ENCODE measurements at places on chromosomes 3 and 15.
A peak's percentile ranks its signal among the peaks of the same experiment; 100 is the strongest.

GRCh38 chr15:36671017-36671416 is 91.6 kb downstream of the CDIN1 start:
- no peak for DNase-seq

- no peak for DNase-seq
Measured at GRCh38 chr3:14096742-14097141, 27.9 kb downstream of the CHCHD4 start.

- no peak for DNase-seq
Measured at GRCh38 chr15:76377217-76377616, 40.6 kb downstream of the ISL2 start.

- DNase-seq = no peak
Measured at GRCh38 chr3:128932516-128933212, 53.2 kb downstream of the ACAD9 start.

GRCh38 chr15:34879107-34879506 is 83.8 kb upstream of the ACTC1 start:
- no peak for DNase-seq

DNA sequence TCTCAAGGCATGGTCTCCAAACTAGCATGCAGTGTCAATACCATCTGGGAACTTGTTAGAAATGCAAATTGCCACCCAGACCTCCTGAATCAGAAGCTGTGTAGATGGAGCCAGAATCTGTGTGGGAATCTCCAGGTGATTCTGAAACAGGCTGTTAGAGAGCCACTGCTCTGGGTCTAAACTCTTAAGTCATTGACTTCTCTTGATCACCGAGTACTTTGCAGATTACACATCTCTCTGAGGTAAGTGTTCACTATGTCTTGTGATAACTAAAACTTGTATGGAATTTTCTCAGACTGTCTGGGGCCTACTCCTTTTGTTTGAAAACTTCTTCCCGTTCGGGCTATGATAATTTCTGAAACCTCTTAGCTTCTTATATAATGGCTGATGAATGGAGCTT is 315.6 kb downstream of the EDEM1 start:
- DNase-seq = no peak

- DNase-seq = no peak
Measured at GRCh38 chr3:16190704-16191103, 16.2 kb downstream of the GALNT15 start.

GRCh38 chr3:182364723-182365650 is 428.3 kb upstream of the ATP11B start:
- DNase-seq = no peak

DNA sequence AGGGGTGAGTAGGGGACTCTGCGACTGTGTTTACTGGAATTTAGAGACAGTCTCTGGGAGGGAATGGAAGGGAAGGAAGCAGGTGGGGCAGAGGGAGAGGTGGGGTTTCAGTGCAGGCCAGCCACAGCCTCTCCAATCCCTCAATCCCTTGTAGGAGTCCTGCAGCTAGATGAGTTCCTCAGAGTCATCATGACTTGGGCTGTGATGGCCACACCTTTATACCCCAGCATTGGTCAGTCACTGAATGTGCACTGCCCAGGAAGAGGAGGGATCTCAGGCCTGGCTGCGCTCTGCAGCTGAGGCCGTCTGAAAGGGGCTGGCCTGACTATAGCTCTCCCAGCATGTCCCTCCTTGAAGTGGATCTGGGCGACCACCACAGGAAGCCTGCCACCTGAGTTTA is 67.3 kb upstream of the GLCE start:
- no peak for DNase-seq

DNA sequence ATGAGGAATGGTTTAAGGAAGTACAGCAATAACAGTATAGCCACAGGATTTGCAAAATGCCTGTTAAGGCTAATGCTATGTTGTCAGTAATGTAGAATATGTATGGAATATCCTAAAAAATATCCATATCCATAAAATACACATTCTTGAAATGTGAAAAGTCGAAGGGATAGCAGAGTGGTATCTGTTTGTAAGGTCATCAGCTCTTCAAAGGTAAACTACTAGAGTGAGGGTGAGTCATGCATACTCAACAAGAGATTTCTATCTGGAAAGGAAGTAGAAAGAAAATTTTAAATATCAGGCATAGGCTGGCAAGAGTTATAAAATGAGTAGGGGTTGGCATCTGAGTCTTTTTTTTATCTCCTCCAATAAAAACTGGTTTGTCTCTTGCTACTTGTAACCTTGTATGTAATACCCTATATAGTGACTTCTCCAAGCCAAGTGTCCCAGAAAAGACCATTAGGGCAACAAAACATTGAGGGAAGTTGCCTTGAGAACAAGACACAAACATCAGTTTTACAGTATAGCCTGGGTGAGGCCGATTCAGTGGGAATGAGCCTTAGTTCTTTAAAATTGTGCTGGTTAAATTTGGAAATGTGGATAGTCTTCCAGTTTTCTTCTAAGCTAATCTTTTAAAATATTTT is 103.1 kb downstream of the SPATA16 start:
- no peak for DNase-seq

DNA sequence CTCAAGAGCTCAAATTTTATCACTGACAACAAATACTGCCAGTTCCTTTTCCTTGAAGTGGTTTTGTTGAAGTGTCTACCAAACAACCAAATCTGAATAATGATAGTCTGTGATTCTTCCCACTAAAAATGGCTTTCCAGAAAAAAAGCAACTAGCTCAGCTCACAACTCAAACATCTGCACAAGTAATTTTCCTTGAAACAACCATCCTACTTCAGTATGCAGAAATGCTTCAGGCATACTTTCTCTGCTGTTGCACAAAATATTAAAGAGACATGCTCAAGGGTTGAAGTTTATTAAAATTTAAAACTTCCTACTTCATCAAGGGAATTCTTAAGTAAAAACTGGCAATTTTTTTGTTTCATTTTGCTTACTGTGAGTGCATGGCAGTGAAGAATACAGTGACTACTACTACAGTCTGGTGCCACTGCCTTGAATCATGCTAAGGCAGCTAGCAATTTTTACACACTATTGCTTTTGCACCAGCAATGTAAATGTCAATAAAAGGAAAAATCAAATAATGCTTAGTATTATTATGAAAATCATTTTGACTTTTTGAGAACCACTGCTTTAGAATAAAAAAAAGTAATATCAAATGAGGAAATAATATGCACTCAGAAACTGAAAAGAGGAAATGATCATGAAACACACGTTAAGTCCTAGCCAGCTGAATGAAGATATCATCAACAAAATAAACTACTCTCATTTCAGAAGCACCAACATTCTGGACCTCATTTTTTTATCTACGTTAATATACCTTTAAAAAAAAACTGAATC is 33.6 kb downstream of the VPS13C start:
- no peak for DNase-seq

GRCh38 chr15:43509660-43510199 is 7.7 kb upstream of the MAP1A start:
- no peak for DNase-seq

DNA sequence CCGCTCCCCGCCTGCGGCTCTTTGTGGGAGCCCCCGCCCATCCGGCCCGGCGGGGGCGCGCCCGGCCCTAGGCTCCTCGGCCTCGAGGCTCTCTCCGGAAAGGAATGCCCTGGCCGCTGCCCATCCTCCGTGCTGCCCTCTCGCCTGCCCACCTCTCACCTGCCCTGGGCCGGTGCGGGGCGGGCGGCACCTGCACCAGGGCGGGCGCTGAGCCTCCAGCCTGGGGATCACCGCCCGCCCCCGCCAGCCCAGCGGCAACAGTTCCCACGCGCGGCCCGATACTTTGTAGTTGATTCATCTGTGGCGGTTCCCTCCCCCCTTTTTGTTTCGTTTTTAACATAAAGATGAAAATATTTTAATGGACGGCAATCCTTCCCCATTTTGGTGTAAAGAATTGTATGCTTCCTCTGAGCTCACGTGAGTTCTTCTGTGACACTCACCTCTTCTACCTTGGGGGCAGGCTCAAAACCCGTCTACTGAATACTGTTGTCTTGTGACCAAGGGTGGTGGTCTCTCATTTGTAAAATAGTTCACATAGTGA is 1.9 kb downstream of the KLF13 start:
- DNase-seq = peak; percentile 62

GRCh38 chr3:126914226-126914625 is 68.7 kb upstream of the PLXNA1 start:
- no peak for DNase-seq

- no peak for DNase-seq
Measured at GRCh38 chr3:10389339-10389738, 68.4 kb upstream of the SEC13 start.

DNA sequence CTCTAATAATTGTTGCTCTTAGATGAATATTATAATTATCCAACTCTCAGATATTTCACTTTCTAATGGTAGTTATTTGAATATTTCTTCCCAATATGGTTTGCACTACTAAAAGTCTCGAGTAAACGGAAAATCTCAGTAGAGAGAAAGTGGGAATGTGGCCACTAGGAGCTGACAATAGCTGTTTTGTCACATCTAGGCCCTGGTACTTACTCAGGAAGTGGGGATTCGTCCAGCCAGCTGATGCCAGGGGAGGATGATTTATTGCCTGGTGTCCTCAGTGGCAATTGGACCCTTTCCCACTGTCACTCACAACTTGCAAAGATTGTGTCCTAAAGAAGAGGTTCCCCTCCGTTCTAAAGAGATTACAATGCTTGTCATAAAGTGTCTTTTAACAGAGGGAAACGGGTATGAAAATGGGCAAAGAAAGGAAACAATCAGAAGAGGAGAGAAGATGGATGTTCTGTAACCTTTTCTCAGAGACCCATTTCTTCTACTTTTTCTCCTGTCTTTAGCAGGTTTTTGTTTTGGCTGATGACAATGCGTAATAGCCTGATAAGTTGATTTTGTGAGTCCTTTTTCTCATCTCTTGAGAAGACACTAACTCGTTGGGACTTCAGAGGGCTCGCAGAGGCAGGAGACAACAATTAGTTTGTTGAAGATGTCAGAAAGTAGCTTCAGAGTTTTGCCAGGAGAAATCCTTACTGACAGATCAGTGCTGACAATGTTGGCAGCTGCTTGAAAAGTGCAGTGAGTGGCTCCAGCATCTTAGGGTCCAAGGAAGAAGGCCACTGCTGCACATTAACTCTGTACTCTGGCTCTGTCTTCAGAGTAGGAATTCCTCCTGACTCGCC is 320.6 kb downstream of the MECOM start:
- no peak for DNase-seq

DNA sequence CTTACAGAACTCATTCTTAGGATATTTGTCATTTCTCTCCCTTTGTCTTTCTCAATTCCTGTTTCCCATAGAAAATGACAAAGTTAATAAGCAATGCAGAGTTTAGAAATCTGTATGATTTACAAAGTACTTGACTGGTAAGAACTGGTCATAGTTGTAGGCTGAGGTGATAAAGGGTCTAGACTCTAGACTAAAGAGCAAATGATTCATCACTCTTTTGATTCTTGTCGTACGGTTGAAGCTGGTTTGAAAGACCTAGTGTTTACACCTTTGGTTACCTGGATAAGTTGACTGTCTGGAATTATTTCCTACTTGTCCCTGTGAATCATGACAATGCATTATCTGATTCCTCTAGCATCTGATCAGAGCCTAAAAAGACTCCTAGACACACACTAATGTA is 58.9 kb upstream of the TP63 start:
- no peak for DNase-seq

DNA sequence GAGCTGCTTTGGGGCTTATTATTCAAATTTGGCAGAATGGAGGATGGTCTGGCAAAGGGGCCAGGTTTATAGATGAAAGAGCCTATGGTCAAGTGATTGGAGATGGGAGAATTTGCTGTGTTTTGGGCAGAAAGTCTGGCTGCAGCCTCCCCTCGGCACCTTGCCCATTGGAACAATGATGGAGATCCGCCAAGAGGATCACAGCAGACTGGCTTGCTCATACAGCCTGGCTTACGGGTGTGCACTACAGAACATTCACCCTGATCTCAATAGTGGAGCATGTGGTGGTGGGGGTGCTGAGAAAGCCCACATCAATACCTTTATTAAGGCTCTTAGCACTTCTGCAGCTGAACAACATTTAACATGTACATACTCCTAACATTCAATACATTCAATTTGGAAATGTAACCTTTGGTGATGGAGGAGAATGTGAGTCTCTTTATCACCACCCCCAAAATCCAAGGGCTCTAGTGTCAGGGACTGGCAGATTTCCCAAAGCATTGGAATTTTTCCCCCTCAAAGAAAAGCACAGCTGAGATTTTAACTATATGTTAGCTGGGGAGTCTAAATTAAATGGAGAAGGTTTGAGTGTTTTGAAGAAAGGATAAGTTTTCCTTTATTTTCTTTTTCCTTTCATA is 118.4 kb upstream of the TMC3 start:
- DNase-seq = no peak

- DNase-seq = no peak
Measured at GRCh38 chr3:166809520-166809919, 570.6 kb downstream of the ZBBX start.

- DNase-seq = no peak
Measured at GRCh38 chr3:11759996-11760395, 86.7 kb downstream of the TAMM41 start.

DNA sequence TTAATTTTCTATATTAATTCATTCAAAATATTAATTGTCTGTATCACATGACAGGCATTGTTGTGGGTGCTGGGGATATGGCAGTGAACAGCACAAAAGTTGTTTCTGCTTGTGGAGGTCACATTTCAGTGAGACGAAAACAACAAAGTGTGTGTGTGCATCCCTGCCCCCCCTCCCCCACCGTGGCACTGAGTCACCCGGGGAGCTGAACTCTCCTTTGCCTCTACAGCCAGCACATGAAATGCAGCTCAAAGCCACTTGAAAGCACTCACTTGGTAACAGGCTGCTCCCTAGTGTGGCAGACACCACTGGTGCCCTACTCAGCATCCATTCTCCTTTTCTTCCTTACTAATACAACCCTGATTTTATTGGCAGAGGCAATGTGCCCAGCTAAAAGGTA is 16.9 kb upstream of the SCAMP5 start:
- DNase-seq = no peak

- no peak for DNase-seq
Measured at GRCh38 chr3:22942981-22943380, 260.1 kb upstream of the UBE2E2 start.
